Hepatocyte (in vitro differentiated cells): ENCODE measurements at places on chromosomes 11 and 22.

- no peak for DNase-seq
Observed at GRCh38 chr22:25919452-25919851, 177.5 kb downstream of the MYO18B start.

GRCh38 chr22:30121960-30122359 is 41.7 kb downstream of the HORMAD2 start:
- no peak for DNase-seq

GRCh38 chr11:35105319-35106079 is 33.5 kb upstream of the CD44 start:
- no peak for DNase-seq

- no peak for DNase-seq
Observed at GRCh38 chr22:37985751-37986281, 1.5 kb upstream of the SOX10 start.

DNA sequence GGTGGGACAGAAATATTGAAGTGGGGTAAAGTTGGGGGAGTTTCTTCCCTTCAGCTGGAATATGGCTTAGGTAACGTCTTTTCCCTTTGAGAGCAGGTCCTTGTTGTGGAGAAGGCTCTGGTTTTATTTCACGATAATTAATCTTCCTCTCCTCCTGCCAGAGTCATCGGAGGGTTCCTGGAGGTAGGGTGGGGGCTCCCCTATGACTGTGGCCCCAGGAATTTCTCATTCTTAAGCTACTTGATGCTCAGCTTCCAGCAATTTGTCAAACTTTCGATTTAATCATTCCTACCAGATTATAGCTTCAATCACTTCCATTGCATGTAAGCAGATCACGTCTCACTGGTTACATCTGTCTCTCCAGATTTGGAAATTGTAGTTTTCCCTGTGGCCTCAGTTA is 242.8 kb upstream of the PLET1 start:
- no peak for DNase-seq

DNA sequence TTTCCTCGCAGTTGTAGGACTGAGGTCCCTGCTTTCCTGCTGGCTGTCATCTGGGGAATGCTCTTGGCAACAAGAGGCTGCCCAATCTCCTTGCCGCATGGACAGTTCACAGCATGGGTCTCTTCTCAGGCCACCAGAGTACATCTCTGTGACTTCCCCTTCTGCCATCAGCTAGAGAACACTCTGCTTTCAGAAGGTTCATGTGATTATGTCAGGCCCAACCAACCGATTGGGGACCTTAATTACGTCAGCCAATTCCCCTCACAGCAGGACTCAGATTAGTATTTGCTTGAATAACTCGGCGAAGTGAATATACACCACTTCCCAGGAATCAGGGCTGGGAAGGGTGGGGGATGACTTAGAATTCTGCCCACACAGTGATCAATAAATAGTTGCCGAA is 61.9 kb upstream of the CSNK2A3 start:
- DNase-seq = no peak

- DNase-seq = peak; percentile 59
Observed at GRCh38 chr11:65781152-65781961, 581 bp upstream of the AP5B1 start.

DNA sequence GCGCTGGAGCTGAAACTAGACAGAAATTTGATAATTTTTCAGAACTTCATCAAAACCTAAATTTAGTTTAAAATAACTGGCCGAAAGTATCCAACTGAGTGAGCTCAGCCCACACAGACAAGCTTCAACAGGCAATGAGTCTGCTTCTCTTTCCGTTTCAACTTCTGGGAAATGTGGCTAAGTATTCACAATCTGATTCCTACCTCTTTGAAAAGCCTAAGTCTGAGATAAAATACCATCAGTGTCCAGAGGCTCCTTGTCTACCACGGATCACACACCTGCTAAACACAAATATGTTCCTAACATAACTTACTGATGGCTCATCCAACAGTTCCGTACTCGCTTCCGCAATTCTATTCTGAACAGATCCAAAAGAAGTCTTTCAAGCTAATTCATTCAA is 8.5 kb downstream of the SIK3 start:
- DNase-seq = no peak

DNA sequence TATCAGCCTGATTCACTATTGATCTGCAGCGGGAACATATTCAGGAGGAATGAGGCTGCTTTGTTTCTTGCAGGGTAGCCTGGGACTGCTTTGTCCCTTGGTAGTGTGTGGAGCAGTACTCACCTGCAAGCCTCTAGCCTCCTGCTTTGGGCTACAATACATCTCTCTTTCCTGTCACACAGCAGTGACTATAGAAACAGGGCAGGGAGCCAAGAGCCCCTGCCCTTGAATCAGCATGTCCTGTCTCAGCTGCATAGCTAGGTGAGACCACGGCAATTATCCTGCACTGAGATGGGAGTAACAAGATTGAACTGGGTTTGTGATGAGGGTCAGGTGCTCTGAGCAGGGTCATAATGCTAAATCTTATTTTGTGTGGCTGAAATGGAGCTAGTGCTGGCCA is 191.9 kb downstream of the NELL1 start:
- DNase-seq = no peak

GRCh38 chr22:27045103-27045947 is 387.9 kb downstream of the MIAT start:
- DNase-seq = peak; percentile 15

DNA sequence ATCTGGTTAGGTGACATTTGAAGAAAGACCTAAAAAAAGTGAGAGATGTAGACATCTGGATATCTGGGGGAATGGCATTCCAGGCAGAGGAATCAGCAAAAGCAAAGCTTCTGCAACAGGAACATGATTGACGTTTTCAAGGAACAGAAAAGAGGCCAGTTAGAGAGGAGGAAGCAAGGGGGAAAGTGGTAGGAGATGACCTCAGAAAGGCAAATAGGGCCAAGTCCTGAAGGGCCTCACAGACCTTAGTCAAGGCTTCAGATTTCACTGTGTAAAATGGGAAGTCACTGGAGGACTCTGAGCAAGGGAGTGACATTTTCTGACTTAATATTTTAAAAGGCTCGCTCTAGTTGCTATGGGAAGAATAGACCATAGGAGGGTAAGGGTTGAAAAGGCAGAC is 9.7 kb downstream of the DEUP1 start:
- peak; percentile 5 for DNase-seq

GRCh38 chr22:27853424-27853823 is 51.9 kb upstream of the MN1 start:
- no peak for DNase-seq

DNA sequence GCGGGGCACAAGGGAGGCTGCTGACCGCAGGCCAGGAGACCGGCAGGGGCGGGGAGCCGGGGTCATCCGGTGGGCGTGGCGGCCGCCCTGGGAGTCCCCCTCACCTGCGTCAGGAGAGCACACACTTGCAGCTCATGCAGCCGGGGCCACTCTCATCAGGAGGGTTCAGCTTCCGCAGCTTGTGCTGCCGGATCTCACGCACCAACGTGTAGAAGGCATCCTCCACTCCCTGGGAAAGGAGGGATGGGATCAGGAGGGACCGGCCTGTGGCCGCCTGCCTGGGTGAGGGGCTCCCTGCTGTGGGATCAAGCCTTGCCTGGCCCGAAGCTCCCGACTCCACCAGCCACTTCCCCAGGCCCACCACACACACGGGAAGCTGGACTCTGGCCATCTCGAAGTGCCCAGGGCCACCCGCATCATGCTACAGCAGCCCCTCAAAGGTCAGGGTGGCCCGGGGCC is 2.8 kb downstream of the HRAS start:
- peak; percentile 4 for DNase-seq

DNA sequence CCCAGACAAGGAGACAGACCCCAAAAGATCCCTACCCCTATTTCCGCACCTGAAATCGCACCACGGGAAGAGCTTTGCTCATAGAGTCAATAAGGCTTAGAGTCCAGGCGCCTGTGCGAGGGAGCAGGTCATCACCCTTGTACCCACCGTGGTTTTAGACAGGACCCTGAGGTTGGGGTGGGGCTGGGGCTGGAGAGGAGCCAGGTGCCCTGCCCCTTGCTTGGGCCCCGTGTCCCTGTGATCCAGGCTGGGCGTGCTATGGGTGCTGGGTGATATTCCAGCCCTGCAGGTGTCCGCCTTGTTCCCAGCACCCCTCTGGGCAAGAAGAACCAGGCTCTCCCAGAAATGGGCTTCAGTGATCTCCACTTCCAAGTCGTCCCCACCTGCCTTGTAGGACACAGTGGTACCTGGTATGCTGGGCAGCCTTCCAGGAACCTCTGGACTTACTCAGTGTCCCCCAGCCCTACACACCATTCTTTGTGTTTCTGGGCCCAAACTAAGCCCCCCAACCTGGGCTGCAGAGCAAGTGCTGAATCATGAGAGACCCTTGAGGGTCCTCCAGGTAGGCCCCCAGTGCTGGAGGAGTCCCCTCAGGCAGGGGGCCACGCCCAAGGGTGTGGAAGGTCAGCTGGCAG is 4.5 kb downstream of the CD81 start:
- DNase-seq = no peak

DNA sequence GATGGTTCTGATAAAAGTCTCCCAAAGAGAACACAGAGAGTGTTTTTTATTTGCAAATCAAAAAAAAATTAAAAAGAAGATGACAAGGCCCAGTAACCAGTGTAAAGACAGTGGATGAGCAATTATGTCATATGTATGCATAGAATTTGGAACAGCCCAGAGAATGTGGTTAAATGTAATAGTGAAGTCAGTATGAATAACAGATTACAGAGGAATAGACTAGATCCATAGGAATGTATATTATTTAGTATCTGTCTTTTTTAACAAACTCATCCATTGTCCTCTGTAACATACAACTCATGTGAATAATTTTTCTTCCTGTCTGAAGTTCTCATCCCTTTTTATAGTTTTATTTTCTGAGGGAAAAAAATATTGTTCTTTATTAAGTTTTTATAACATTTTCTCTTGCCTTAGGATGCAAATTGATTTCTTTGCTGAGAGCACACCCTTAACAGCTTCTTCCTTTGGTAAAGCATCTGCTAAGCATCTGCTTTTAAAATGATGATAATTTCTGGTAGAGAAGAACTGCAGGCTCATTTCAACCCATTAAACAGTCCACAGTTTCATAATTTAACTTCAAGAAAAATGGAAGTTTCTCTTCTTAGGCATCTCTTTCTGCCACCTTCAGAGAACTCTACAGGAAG is 266.5 kb upstream of the MTNR1B start:
- no peak for DNase-seq

GRCh38 chr11:94776351-94777321 is 8.5 kb downstream of the AMOTL1 start:
- no peak for DNase-seq

DNA sequence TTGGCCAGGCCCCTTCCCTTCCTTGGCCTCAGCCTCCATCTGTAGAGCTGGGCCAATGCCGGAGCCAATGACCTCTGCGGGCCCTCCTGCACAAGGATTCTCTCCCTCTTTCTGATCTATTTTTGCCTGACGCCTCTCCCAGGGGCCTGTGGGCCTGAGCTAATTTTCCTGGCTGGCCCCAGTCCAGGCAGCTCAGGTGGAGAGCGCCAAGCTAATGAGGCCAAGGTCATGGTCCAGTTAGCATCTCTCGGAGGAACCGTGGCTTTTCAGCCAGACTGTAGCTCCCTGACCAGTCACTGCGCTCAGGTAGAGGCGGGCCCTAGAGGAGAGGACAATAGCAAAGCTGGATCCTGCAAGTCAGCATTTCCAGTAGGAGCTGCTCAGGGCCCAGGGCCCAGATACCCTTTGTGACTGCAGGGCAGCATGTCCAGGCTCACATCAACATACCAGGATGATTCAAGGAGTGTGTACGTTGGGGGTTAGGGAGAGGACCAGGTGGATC is 43.5 kb downstream of the APOL3 start:
- no peak for DNase-seq

GRCh38 chr22:25437414-25438160 is 126.9 kb upstream of the GRK3 start:
- DNase-seq = no peak

GRCh38 chr11:10891151-10891720 is 33.4 kb upstream of the ZBED5 start:
- DNase-seq = no peak

- DNase-seq = peak; percentile 67
Observed at GRCh38 chr11:64918017-64918416, 1.0 kb upstream of the ATG2A start.
